NCI-H524 (cell line): ENCODE measurements at places on chromosomes 12 and 14.

- DNase-seq = no peak
Observed at GRCh38 chr12:66629138-66629870, 49.6 kb downstream of the GRIP1 start.

GRCh38 chr12:123939716-123940626, 32.7 kb downstream of the CCDC92 start:
- DNase-seq = no peak

- DNase-seq = no peak
Observed at GRCh38 chr14:24535737-24536136, 27.7 kb upstream of the CMA1 start.

- no peak for DNase-seq
Observed at GRCh38 chr14:23078692-23079116, 16.2 kb downstream of the ACIN1 start.

DNA sequence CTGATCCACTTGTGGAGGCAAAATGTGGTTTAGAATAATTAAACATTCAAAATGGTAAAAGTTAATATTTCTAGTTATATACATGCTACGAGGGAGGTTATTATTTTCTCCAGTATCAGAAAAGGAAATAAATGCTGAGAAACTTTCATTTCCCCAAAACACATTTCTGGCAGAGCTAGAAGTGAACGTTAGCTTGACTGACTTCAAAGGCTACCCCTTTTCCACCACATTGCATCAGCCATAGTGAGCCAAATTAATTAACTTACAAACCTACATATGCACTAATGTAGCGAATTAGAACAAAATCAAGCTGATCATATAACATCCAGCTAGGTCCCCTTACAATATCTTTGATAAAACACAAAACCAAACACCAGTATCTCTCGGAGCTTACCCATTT, 49.3 kb upstream of the RERGL start:
- no peak for DNase-seq
